ENCODE measurements at places on chromosomes 1 and 21.
A peak's percentile ranks its signal among the peaks of the same experiment; 100 is the strongest.

GRCh38 chr1:160024195-160024905 is 7.4 kb downstream of the PIGM start:
- H3K36me3 ChIP-seq, result no peaks in the 10 kb centered on the region
- H3K4me1 ChIP-seq, result peaks cover 3% of the 10 kb centered on the region
- no peak for DNase-seq
- H3K27me3 ChIP-seq, result no peaks in the 10 kb centered on the region
- no peak overlapping the region for H3K27ac ChIP-seq
- H3K4me3 ChIP-seq, result no peak overlapping the region

GRCh38 chr1:173549813-173550212 is 53.1 kb downstream of the SLC9C2 start:
- no peak overlapping the region for H3K27ac ChIP-seq
- H3K4me1 ChIP-seq, result no peaks in the 10 kb centered on the region
- no peaks in the 10 kb centered on the region for H3K36me3 ChIP-seq
- H3K4me3 ChIP-seq, result no peak overlapping the region
- H3K27me3 ChIP-seq, result no peaks in the 10 kb centered on the region
- DNase-seq, result no peak

GRCh38 chr1:82565146-82565545 is 764.4 kb downstream of the ADGRL2 start:
- no peak overlapping the region for H3K4me3 ChIP-seq
- DNase-seq, result no peak
- H3K27ac ChIP-seq, result no peak overlapping the region
- no peaks in the 10 kb centered on the region for H3K36me3 ChIP-seq
- no peaks in the 10 kb centered on the region for H3K4me1 ChIP-seq
- no peaks in the 10 kb centered on the region for H3K27me3 ChIP-seq

GRCh38 chr1:44310006-44310405 is 45.1 kb downstream of the ERI3 start:
- no peaks in the 10 kb centered on the region for H3K27me3 ChIP-seq
- H3K4me1 ChIP-seq, result no peaks in the 10 kb centered on the region
- DNase-seq, result no peak
- H3K27ac ChIP-seq, result no peak overlapping the region
- H3K36me3 ChIP-seq, result peaks cover 5% of the 10 kb centered on the region

- H3K4me1 ChIP-seq, result peaks cover 16% of the 10 kb centered on the region
- peak; percentile 84 for DNase-seq
- H3K27me3 ChIP-seq, result no peaks in the 10 kb centered on the region
- H3K4me3 ChIP-seq, result peak within 1 kb of the TSS; percentile 87
These were observed at the start of gene TMEM69 for GRCh38 chr1:45687754-45688740. TMEM69 (plus strand) TSS chr1:45688181; CDS start chr1:45691069, 2,888 bp downstream.

DNA sequence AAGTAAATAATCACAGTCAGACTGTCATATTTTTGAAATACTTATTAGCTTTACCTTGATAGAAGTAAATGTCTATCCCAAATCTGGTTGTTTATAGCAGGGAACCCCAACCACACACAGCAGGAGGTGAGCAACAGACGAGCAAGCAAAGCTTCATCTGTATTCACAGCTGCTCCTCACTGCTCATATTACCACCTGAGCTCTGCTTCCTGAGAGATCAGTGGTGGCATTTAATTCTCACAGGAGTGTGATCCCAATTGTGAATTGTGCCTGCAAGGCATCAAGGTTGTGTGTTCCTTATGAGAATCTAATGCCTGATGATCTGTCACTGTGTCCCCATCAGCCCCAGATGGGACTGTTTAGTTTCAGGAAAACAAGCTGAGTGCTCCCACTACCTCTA is 104.3 kb downstream of the GPATCH2 start:
- no peaks in the 10 kb centered on the region for H3K4me1 ChIP-seq
- no peak overlapping the region for H3K27ac ChIP-seq
- no peaks in the 10 kb centered on the region for H3K27me3 ChIP-seq
- no peak overlapping the region for H3K4me3 ChIP-seq
- no peak for DNase-seq

DNA sequence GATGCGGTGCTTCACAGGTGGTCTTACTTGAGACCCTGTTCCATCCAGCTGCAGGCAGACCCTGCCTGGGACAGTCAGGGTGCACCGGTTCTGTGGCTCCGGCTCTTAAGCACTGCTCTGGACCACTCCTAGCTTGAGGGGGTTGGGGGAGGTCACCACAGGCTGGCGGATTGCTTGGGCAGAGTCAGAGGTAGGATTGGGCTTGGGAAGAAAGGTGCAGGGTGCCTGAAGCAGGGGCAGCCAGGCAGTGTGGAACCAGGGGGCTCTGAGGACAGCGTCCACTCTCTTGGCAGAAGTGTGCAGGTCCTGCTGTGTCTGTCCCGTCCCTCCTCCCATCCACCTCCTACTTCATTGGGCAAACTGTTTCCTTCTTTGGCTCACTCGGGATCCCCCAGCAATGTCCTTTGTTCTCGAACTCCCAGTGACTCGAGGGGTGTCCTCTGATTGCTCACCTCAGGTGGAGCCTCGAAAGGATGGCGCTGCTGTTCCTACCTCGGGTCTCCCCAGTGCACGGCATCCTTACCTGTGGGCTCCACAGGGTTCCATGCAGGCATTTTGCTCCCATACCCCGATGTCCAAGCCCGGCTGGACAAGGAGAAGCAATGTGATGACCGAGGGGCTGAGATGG is 1.7 kb downstream of the PDXK start:
- H3K4me1 ChIP-seq, result peaks cover 30% of the 10 kb centered on the region
- H3K36me3 ChIP-seq, result no peaks in the 10 kb centered on the region
- peak overlapping the region; percentile 83 for H3K4me3 ChIP-seq
- H3K27me3 ChIP-seq, result no peaks in the 10 kb centered on the region
- no peak for DNase-seq

- H3K4me1 ChIP-seq, result peaks cover 2% of the 10 kb centered on the region
- H3K36me3 ChIP-seq, result no peaks in the 10 kb centered on the region
- no peak for DNase-seq
These were observed 135.5 kb downstream of the RERE start for GRCh38 chr1:8681911-8682310.

DNA sequence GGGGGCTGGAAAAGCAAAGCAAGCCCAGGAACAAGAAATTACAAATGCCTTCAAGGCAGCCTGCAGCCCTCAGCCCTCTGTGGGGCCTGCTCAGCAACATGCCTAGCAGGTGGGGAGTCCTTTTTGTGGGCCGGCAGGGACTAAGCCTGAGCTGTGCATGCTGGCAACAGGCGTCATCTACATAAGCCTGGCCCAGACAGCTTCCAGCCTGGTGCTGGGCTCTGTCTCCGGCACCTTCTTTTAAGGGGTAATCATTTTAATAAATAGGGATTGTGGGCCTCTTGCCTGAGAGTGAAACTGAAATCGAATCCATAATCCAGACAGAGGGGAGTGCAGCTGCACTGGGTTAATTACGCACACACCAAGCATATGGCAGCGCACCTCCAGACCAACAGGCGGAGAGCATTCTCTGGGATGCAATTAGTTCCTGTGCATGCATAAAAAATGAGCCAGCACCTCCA is 96.6 kb downstream of the DDX20 start:
- no peaks in the 10 kb centered on the region for H3K27me3 ChIP-seq
- DNase-seq, result no peak
- H3K4me3 ChIP-seq, result no peak overlapping the region
- H3K4me1 ChIP-seq, result no peaks in the 10 kb centered on the region

DNA sequence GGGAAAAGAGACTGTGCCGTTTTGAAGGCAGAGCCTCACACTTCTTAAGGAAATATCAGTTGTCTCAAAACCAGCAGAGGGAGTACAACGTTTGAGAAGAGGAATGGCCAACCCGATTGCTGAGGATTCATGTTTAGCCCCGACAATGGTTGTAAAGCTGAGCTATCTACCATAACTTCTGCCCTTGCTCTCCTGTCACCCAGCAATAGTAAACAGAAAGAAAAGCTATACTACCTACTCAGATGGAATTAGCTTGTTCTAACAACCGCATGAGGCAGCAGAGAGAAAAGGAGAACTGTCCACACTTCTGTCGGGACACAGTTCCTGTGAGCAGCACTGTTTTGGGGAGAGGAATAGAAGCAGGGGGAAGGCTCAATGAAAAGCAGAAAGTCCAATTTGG is 91.2 kb downstream of the SLC45A1 start:
- DNase-seq, result no peak
- no peaks in the 10 kb centered on the region for H3K27me3 ChIP-seq
- H3K36me3 ChIP-seq, result no peaks in the 10 kb centered on the region
- no peak overlapping the region for H3K4me3 ChIP-seq

DNA sequence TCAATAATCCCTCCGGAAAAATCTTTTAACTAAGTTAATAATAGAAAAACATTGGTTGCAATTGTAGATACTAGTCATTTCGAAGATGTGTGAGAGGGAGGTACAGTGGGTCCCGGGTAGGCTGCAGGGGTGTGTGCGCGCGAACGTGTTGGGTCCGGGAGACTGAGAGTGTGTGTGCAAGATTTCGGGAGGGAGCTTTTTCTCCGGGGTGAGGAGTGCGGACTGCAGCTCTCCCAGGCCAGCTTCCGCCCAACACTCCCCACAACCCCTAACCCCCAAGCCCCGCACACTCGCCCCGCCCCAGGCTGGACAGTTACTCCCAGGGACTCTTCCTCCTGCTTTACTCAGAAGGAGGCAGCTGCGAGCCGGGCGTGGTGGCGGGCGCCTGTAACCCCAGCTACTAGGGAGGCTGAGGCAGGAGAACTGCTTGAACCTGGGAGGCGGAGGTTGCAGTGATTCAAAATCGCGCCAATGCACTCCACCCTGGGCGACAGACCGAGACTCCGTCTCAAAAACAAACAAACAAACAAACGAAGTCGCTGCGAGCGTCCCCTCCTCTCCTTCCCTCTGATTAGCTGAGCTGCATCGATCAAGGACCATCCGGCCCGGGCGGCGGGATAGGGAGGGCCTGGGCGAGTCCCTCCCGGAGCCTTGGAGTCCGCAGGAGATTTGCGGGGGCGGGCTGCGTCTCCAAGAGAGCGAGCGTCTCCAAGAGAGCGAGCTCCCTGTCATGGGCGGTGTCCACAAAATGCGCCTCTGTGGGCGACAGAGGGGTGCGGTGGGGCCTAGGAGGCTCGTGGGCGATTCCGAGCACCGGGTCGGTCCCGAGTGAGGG is 28.3 kb upstream of the PPM1J start:
- no peak overlapping the region for H3K4me3 ChIP-seq
- H3K27ac ChIP-seq, result no peak overlapping the region
- DNase-seq, result no peak
- H3K4me1 ChIP-seq, result no peaks in the 10 kb centered on the region
- H3K27me3 ChIP-seq, result peaks cover 4% of the 10 kb centered on the region

GRCh38 chr1:222225316-222225691 is 322.6 kb downstream of the HHIPL2 start:
- no peaks in the 10 kb centered on the region for H3K36me3 ChIP-seq
- no peaks in the 10 kb centered on the region for H3K27me3 ChIP-seq
- H3K4me1 ChIP-seq, result no peaks in the 10 kb centered on the region

GRCh38 chr1:69167876-69168275 is 399.8 kb upstream of the LRRC7 start:
- no peak overlapping the region for H3K4me3 ChIP-seq
- no peak overlapping the region for H3K27ac ChIP-seq
- H3K36me3 ChIP-seq, result no peaks in the 10 kb centered on the region
- no peaks in the 10 kb centered on the region for H3K4me1 ChIP-seq

GRCh38 chr1:67264899-67265298 is 42.8 kb upstream of the IL12RB2 start:
- no peaks in the 10 kb centered on the region for H3K27me3 ChIP-seq
- DNase-seq, result no peak
- H3K36me3 ChIP-seq, result no peaks in the 10 kb centered on the region
- no peak overlapping the region for H3K27ac ChIP-seq
- H3K4me3 ChIP-seq, result no peak overlapping the region

GRCh38 chr1:53542551-53542950 is 83.4 kb downstream of the DMRTB1 start:
- DNase-seq, result no peak
- H3K27me3 ChIP-seq, result no peaks in the 10 kb centered on the region
- no peak overlapping the region for H3K4me3 ChIP-seq
- H3K27ac ChIP-seq, result no peak overlapping the region
- no peaks in the 10 kb centered on the region for H3K4me1 ChIP-seq

DNA sequence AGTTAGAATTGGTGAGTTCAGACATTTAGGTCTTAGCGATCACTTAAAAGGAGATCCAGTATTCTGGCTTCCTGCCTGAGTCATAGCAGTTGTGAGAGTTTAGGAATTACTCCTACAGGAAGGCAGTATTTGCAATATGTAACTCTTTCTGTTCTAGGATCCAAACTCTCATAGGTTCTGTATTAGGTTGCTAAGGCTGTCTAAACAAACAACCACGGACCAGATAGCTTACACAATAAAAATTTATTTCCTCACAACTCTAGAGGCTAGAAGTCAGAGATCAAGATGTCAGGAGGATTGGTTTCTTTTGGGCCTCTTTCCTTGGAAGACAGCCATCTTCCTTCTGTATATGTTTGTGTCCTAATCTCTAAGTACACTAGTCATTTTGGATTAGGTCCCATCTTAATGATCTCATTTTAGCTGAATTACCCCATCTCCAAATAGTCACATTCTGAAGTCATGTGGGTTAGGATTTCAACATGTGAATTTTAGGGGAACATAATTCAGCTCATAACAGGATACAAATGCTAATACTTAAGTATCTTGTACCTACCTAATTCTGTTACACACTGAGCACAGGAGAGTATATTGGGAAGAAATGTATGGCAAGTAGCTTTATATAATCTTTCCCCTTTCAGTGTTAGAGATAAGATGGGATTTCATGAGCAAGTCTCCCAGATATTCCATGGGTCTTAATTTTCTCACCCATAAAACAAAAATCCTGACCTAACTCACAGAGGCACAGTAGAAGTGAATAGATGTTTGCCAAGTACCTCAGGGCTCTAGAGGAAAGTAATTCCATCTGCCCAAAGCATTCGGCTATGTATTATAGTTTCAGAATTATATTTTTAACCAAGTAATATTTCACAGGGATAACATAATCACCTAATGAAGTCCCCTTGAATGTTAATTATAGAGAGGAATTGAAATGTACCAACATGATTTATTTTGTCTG is 144.4 kb downstream of the PTBP2 start:
- DNase-seq, result no peak
- no peak overlapping the region for H3K27ac ChIP-seq
- no peak overlapping the region for H3K4me3 ChIP-seq
- no peaks in the 10 kb centered on the region for H3K4me1 ChIP-seq

DNA sequence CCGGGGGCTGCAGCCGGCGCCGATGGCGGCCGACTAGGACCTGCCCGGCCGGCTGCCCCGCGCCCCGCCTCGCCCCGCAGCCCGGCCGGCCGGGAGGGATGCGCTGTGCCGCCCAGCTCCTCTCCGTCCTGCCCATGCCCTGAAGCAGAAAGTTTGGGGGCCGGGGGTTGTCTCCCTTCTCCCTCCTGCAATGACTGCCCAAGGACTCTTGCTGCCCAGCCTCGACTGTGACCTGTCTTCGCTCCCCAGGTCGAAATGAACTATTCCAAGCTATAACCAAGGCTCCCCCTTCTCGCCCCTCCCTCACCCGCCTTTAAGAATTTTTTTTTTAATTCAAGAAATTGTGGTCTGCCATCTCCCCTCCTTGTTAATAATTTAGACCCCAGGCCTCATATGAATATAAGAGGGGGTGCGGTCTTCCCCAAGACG is 361 bp downstream of the TMCC2 start:
- no peaks in the 10 kb centered on the region for H3K36me3 ChIP-seq
- no peak overlapping the region for H3K27ac ChIP-seq
- H3K4me1 ChIP-seq, result peaks cover 28% of the 10 kb centered on the region
- peak overlapping the region; percentile 66 for H3K4me3 ChIP-seq

- no peaks in the 10 kb centered on the region for H3K27me3 ChIP-seq
- no peak overlapping the region for H3K27ac ChIP-seq
- no peak for DNase-seq
- H3K4me3 ChIP-seq, result no peak overlapping the region
- no peaks in the 10 kb centered on the region for H3K36me3 ChIP-seq
- no peaks in the 10 kb centered on the region for H3K4me1 ChIP-seq
These were observed 59.0 kb upstream of the FGGY start for GRCh38 chr1:59237900-59238299.

GRCh38 chr1:152153996-152154395 is 5.0 kb downstream of the RPTN start:
- H3K27me3 ChIP-seq, result no peaks in the 10 kb centered on the region
- H3K36me3 ChIP-seq, result no peaks in the 10 kb centered on the region
- H3K27ac ChIP-seq, result no peak overlapping the region
